ENCODE measurements at places on chromosomes 12 and 14.

DNA sequence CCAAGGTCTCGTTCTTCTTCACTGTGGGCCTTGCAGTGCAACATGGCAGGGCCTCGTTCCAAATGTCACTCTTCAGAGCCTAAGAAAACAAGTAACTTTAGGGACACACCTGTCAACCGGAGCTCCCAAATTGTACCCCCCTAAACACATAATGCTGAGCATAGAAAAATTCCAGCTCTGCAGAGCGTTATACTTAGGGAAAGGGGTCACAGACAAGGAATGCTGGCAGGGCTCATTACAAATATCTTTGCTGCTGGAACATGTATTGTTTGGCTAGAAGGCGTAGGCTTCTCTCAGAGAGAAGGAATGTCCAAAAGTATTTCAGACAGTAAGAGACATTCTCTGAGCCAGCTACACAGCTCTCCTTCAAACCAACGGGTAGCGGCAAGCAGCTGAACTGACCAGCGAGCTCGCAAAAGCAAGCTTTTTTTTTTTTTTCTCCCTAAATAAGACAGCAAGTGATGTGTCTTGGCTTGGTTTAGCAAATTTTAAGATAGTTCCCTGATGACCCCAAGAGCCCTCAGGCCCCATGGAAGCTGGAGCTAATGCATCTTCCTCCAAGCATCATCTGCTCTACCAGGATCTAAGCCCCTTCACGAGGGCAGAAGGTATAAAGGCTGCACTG, 24.5 kb downstream of the SSH1 start:
- no peak for DNase-seq

DNA sequence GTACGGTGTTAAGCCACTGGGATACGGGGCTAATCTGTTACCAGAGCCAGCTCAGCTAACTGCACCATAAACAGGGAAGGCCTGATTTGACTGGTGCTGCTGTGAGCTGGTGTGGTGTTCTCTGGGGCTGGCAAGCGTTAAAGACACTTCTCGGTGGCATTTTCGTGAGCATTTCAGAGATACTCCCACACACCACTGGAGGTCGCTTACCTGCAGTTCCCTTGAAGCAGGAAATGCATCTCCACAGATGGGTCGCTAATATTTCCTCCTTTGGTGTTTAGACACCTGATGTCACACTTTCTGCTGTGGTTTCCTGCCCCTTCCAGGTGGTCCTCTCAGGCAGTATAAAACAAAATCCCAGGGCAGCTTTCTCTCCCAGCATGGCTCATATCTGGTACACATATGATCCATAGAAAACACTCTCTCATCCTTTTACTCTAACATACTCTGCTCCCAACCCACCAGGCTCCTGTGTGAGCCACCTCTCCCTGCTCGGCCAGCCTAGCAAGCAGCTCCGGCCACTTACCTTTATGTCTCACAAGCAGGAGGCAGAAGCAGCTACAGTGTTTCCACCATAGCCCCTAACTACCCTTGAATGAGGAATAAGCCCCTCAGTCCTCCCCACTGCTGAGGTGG, 129.9 kb upstream of the GRIN2B start:
- DNase-seq: no peak

- no peak for DNase-seq
Observed at GRCh38 chr14:92658160-92658559, 90.3 kb downstream of the LGMN start.

DNA sequence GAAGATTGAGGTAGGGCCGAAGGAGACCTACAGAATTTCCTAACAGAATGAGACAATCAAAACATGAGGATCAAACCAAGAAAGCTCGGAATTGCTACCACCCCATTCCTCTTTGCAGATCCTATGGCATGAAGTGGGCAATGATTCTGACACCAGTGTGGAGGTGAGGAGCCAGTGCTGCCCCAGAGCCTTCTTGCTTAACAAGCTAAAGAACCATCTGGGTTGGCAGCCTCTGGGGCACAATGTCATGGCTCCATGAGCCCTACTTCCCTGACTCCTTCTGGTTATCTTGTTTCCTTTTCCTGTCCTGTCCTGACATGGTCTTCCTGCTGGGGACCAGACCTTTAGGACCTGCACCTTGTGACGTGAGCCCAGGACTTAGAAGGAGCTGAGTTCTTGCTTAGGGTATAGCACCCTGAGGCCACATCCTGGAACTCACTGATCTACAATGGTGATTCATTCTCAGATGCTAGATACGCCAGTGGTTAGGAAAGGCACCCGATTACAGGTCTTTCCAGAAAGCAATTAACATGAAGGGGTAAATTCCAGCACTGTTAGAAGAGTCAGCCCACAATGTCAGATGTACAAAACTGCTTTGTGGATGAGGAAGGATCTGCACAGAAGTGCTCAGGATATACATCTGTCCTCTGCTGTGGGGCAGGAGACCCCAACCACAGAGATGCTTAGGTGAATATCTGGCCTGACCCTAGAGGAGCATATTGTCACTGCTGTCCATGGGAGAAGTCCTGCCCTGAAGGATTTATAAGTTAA, 324.2 kb downstream of the ZFP36L1 start:
- no peak for DNase-seq

- DNase-seq: peak; percentile 89
Observed at GRCh38 chr12:132593938-132594358, 16.4 kb downstream of the LRCOL1 start.

- DNase-seq: no peak
Observed at GRCh38 chr14:58794993-58795762, 157.4 kb downstream of the DACT1 start.

DNA sequence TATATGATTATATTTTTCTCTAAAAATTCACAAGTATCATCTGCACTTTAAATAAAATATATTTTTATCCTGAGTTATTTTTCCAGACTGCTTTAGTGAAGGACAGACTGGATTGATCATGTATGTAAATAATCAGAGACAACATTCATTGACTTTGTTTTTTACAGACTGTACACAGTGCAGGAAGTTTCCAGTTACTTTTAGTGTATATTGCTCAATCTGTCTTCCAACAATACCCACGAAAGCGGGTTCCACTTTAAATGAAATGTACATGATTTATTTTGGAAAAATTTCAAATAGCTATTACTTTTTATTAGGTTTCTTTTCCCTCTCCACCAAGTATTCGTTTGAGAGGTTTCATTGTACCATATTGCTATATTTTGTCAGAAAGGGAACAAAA, 497.0 kb downstream of the FSCB start:
- DNase-seq: no peak

- no peak for DNase-seq
Observed at GRCh38 chr14:104692939-104693315, 3.5 kb downstream of the INF2 start.

DNA sequence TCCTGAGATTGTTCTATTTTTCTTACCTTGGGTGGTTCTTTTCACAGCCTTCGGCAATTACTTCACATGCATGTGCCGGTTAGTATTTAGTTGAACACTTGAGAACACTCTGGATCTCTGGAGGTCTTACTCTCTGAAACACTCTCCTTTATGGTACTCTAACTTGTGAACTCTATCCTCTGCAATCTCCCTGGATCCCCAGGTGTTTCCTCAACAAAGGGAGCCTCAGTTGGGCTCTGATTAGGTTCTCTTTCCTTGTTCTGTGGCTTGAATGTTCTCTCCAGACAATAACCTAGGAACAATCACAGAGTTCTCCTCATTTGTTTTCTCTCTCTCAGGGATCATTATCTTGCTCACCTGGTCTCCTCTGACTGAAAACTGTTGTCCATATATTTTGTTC, 40.5 kb upstream of the ABCD2 start:
- DNase-seq: no peak

DNA sequence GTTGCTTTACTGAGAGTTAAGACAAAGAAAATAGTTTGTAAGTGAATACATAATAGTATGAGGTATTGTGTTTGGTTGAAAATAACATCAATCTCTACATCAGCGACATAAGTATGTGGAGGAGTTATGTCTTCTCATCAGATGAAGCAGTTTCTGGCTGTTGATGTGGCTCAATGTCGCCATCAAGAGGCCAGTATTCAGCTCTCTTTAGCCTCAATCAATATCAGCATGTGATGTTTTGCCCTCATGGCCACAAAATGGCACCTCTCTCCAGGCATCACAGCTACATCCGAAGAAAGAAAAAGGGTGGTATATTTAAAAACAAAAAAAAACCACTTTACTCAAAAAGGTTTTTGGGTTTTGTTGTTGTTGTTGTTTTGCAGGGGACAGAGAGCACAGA, 302.3 kb upstream of the TMEM132C start:
- DNase-seq: no peak
